ENCODE measurements at places on chromosomes 6 and 20. TPM values are rescaled to one million over a fixed set of nuclear protein-coding genes. Genes with fewer than 3 reads are reported as not detected.

DNA sequence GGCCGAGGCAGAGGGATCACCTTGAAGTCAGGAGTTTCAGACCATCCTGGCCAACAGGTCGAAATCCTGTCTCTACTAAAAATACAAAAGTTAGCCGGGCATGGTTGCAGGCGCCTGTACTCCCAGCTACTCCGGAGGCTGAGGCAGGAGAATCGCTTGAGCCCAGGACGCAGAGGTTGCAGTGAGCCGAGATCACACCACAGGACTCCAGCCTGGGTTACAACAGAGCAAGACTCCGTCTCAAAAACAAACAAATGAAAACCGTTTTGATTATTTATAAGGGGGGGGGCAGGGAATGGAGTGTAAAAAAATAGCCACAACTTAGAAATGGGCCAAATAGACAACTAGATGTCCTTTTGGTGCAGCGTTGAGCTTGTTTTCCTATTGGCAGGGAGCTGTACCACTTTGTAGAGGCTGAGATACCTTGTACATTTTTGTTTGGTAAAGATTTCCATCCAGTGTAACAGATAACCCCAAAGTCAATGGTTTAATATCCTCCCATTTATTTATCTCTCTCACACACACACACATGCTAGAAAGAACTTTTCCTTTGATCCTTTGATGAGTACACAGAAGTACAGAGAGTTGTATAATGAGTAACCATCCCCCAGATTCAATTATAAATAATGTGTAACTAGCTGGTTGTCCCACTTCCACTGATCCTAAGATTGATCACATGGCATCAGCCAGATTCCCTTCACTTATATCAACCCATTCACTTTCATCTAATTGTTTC lies 477.5 kb downstream of the PRKN start:
- DNase-seq = no peak

GRCh38 chr6:4355241-4355640 lies 219.9 kb upstream of the ECI2 start:
- no peak for DNase-seq

GRCh38 chr6:136236466-136237293 lies 13.4 kb downstream of the MTFR2 start:
- DNase-seq = no peak

DNA sequence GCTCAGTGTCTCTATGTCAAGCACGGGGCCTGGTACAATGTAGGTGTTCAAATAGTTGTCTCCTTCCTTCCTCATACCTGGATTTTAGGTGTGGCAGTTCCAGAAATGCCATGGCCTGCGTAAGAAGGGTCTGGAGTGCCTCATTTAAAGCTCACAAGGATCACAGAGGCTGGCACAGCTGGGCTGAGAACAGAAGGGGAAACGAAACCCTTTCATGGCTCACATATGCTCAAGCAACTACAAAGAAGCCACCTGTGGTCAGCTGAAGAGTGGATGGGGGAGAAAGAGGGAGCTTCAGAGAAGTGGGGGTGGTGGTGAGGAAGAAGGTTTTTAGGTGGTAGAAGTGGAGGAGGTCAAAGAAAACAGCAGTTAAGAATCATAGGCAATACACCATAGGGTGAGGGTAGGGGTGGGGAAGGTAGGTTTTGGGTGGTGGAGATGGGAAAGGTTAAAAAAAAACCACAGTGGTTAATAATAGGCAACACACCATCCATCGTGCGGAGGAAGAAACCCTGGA lies 17.0 kb upstream of the TOP1 start:
- DNase-seq = no peak

DNA sequence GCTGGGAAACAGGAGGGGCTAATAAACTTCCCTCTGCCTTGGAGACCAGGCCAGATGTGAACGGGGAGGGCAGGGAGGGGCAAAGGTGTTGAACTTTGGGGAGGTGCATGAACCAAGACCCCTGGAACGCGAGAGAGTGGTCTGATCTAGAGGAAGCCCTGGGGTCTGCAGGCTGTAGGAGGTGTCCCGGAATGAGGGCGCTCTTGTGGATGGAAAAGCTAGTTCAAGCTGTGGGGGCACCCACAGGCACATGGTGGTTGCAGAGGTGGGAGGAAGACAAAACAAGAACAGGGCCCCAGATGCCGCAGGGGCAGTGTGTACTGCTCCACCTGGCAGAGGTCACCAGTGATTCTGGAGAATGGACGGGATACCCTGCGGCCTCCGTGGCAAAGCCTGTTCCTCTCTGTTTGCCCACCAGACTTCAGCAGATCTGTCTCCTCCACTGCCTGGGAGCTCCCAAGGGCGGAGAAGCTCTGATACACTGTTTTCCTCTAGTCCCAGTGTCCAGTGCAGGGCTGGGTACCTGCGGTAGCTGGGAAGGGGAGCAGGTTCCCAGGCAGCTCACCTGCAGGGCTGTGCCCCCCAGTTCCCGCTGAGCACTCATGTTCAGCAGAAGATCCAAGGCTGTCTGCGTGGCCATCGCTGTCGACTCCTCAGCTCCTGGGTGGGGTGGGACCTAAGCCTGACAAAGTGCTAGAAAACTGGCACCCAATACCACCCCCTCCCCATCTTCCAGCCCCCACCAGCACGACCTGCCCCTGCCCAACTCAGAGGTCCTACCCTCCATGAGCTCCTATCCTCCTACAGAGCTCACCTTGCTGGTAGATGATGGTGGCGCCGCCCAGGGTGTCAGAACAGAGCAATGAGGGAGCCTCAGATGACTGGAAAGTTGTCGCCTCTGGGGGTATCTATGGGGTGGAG lies 14.7 kb downstream of the ZNF335 start:
- DNase-seq = no peak

- DNase-seq = no peak
Observed at GRCh38 chr6:137933696-137934095, 66.6 kb downstream of the TNFAIP3 start.

GRCh38 chr20:63742381-63743024 lies 2.9 kb downstream of the SLC2A4RG start:
- no peak for DNase-seq

GRCh38 chr6:74044417-74045096 lies 348.6 kb downstream of the CD109 start:
- DNase-seq = no peak

- no peak for DNase-seq
Observed at GRCh38 chr6:157033428-157034140, 256.4 kb downstream of the ARID1B start.

GRCh38 chr6:158220786-158221442 lies 52.8 kb downstream of the GTF2H5 start:
- DNase-seq = peak; percentile 60

GRCh38 chr6:26012061-26012460 lies 49.5 kb downstream of the TRIM38 start:
- DNase-seq = no peak

DNA sequence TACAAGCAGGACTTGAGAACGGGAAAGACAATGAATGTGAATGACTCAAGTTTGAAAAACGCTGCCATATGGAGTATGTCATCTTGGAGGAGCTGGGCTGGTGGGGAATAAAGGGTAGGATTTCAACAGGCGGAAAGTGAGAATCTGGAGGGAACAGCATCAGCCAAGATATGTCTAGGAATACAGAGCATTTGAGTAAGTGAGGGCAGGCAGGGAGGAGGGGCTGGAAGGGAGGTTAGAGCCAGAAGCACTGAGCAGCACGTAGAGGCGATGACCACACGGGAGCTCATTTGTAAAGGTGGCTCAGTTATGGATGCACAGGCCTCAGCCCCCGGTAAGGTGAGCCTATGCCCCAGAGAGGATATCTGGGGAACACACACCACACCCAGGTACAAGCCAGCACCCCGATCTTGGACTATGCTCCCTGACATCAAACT lies 115.1 kb downstream of the ZMYND8 start:
- peak; percentile 60 for DNase-seq

GRCh38 chr6:134956676-134957075 lies 6.8 kb upstream of the ALDH8A1 start:
- DNase-seq = no peak

- peak; percentile 78 for DNase-seq
Observed at GRCh38 chr20:38270869-38271605, 10.5 kb upstream of the KIAA1755 start.

GRCh38 chr20:4192378-4193068 lies 177.2 kb upstream of the RNF24 start:
- no peak for DNase-seq

DNA sequence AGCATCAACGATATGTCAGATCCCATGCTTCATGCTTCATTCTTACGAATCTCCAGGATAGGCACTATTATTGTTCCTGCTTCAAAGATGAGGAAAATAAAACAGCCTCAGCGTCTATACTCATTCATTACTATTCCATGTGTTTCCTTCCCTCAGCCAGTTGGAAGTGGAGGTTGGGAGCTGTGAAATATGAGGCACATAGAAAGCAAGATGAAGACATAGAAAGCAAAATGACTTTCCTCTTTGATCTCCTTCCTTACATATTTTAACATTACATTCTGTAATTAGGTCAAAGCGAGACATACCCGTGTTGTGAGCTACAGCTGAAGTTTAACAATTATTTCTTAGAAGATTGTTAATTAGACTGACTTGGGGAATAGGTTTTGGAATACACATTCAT lies 125.4 kb downstream of the FYN start:
- no peak for DNase-seq

DNA sequence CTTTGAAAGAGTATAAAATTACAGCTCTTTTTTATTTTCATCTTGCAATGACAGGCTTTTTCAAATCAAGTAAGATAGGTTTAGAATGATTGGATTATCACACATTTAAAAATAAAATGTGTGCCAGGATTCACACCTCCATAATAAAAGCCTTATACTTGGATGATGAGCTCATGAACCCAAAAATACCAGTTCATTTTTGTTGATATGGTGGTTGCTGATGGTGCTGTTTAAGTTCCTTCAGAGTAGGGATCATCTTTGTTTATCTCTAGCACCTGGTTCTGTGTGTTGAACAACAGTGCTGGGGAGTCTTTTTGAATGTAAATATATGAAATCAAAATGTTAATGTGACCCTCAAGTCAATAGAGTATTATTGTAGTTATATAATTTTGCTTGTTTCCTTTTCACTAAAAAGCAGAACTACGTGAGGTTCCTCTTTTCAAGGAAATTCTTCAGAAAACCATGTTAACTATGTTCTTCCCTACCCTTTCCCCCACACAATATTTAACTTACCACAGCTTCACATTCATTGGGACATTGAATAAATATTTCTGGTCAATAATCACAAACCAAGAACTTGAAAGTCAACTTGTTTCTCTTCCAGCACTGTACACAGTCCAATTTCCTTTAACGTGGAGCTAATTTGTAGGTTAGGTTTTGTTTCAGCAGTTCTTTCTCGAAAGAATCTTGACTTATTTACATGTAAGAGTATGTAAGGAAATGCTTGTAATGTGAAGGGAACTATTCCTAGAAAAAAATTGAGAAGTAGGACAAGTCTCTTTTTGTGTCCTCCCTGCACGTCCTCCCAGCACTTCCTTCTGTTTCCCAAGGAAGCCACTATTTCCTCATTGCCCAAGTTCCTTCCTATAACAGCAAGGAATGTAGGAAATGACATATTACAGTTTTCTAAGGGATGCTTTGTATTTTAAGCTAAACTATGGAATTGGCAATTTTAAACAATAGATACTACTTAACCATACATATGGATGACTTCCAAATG lies 945.9 kb upstream of the CITED2 start:
- DNase-seq = no peak

GRCh38 chr6:130781557-130781956 lies 45.6 kb upstream of the SMLR1 start:
- no peak for DNase-seq

DNA sequence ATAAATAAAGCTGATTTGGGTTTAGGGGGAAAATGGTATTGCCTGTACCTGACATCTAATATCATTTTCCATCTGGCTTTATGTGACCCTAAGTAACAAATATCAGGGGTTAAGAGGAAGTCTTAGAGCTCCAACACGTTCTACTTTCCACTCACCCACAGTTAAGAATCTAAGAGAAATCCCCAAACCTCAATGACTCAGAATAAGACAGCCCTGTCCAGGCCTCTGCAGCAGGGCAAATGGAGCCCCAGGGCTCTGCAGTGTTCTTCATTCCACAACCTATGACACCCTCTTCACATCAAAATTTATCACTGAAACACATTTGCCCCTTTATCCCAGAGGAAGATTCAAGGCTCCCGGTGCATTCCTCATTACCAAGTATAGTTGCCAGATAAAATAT lies 20.3 kb upstream of the TENT5A start:
- no peak for DNase-seq

GRCh38 chr6:13327691-13328075 lies 654 bp downstream of the TBC1D7 start:
- peak; percentile 15 for DNase-seq

GRCh38 chr6:166957087-166957804 lies 896 bp upstream of the RNASET2 start:
- DNase-seq = no peak

GRCh38 chr20:3716195-3716834 lies 3.9 kb upstream of the SIGLEC1 start:
- DNase-seq = no peak

GRCh38 chr6:127119102-127120022 lies 891 bp downstream of the RSPO3 start:
- DNase-seq = no peak

DNA sequence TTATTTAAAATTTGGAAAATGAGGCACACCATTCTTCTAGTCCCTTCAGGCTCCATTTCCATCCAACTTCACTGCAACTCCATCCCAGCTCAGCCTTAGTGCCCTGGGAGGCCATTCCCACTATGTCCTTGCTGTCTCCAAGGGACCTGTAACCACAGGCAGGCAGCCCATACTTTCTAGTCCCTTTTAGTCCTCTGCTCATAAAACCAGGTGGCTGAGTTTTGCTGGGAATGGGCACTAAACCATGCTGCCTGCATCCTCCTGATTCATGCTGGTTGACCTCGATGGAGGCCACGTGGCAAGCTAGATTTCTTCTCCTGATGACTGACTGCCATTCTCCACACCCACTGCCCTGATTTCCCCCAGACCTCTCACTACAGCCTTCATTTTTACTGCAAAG lies 27.5 kb upstream of the MYMX start:
- DNase-seq = no peak

The CGAS gene
- 16.0 TPM for total RNA-seq

The MUCL3 gene
- not detected for total RNA-seq

The TMEM170B gene
- total RNA-seq = 11.2 TPM

The CD24 gene
- total RNA-seq = 283 TPM

The AVP gene
- total RNA-seq = not detected

The E2F1 gene
- 6.6 TPM for total RNA-seq

The TNNC2 gene
- 23.2 TPM for total RNA-seq

The HIVEP2 gene
- total RNA-seq = 17.0 TPM

All from urinary bladder (tissue), 4 donors.